SK-N-DZ (cell line): ENCODE measurements at places on chromosomes 1 and 21.

GRCh38 chr1:212437179-212437798, 4.6 kb downstream of the NENF start:
- DNase-seq = no peak

DNA sequence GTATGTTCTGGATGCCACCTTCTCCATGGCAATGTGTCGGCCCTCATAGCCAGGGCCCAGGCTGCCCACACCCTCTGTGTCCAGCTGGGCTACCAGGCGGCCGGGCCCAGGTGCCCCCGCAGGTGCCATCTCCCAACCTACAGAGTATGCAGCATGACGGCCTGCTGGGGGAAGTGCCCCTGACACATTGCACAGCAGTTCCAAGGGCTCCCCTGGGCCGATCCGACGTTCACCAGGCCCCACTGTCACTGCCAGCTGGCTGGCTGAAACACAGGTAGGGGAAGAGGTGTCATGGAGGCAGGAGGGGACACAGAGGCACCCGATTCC, 5.4 kb downstream of the IGSF8 start:
- no peak for DNase-seq

DNA sequence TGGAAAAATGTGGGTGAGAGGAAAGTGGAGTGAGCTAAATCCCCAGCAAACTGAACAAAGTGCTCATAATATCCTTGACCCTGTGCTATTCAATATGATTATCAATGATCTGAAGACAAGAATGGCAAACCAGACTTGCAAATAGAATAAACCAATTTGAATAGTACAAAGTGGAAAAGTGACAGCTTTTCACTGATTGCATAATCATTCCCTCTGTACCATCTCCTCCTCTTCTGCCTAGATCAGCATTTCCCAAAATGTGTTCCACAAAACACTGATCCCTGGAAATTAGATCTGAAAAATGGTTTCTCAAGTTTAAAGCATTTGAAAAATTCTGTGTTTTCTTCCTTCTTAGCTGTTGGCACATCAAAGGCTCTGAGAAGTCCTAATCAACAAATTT, 8.1 kb downstream of the MTF1 start:
- DNase-seq = no peak

DNA sequence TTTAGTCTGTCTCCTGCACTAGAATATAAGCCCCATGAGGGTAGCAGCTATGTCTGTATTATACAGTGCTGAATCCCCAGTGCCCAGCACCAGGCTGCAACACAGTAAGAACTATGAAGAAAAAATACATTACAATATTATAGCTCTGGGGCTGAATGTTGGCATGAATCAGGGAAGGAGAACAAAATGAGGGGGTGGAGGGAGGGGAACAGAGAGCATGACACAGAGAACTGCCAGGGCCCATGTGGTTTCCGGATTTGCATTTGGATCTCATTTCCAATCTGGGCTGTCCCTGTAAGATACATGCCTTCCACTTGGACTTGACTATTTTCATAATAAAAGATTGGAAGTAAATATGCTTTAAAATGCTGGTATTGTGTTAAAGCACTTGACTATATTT, 35.8 kb downstream of the C1orf198 start:
- no peak for DNase-seq
